ENCODE measurements at places on chromosomes 7 and 10.

DNA sequence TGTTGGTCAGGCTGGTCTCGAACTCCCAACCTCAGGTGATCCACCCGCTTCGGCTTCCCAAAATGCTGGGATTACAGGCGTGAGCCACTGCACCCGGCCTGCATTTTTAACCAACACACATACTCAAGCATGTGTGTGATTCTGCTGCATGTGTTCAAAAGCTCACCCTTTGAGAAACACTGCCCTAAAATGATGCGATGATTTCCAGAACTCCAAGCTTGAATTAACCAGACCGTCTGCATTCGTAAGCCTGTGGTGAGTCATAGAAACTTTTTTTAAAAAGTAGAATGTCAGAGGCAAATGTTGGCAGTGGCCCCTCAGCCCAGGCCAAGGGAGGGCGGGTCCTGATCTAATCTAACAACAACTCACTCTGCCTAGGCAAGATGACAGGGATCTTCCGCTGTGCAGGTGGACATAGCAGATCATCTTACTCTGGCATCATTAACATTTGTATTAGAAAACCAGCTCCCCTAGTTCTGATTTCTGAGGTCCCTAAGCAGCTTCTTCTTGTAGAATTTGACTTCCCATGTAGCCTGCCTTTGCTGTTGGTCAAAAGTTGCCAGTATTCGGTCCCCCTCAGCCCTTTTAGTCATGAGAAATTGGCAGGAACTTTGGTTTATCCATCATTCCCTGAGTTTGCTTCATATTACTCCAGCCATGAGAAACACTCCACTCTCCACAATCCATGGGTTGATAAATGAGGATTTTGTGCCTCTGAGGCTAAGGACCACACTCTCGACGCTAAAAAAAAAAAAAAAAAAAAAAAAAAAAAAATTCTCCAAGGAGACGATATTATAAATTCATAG lies 190.4 kb downstream of the SKIDA1 start:
- no peak for DNase-seq

DNA sequence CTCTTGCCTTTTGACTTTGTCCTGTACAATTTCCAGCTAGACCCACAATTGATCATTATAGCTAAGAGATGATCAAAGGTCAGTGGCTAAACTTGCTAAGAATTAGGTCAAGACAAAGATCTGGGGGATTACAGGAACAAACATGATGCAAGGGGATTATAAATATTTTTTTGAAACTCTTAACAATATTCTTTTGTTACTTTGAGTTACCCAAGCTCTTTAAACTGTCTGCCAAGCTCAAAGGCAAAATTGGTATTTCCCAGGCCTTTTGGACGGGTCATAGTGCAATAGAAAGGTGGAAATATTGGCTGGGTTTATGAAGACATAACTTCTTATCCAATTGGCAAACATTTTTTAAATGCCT lies 23.4 kb downstream of the TBXAS1 start:
- DNase-seq: no peak

DNA sequence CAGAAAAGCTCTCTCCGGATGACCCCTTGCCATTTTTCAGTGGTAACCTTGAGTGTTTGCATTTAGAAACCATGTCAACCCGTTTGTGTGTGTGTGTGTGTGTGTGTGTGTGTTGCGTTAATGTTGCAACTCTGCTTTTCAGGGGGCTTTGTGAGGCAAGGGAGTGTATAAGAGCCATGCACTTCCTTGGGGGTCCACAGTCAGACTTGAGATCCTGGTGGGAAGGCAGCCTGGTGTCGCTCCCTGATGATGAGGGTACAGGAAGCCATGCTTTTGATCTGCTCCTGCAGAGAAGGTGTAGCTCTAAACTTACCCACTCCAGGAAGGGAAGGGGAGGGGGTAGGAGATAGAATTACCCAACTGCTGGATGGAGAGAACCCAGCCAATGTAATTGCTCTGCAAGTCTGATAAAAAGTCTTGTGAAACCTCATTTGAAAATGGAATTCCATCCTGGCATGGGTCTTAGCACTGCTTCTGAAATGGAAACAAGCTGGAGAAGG lies 10.7 kb downstream of the GRK5 start:
- no peak for DNase-seq

DNA sequence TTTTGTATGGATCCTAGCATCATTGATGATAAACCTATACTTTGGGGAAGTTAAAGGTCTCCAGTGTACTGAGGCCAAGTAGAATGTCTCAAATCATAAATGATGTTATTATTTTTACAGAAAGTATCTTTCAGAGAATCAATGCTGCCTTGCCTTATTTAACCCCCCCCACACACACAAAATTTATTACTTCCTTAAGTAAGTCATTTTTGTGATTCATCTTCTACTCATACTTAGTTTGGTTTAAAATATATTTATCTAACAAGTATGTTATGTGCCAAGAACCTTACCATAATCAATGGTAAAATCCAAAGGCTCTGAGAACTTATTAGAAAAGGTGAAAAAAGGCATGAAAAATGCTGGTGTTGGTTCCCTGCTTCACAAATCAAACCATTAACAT lies 18.8 kb upstream of the CLDN12 start:
- DNase-seq: no peak

- DNase-seq: no peak
Observed at GRCh38 chr7:40199076-40199802, 64.4 kb downstream of the SUGCT start.

- no peak for DNase-seq
Observed at GRCh38 chr7:50723888-50724287, 58.8 kb downstream of the GRB10 start.

DNA sequence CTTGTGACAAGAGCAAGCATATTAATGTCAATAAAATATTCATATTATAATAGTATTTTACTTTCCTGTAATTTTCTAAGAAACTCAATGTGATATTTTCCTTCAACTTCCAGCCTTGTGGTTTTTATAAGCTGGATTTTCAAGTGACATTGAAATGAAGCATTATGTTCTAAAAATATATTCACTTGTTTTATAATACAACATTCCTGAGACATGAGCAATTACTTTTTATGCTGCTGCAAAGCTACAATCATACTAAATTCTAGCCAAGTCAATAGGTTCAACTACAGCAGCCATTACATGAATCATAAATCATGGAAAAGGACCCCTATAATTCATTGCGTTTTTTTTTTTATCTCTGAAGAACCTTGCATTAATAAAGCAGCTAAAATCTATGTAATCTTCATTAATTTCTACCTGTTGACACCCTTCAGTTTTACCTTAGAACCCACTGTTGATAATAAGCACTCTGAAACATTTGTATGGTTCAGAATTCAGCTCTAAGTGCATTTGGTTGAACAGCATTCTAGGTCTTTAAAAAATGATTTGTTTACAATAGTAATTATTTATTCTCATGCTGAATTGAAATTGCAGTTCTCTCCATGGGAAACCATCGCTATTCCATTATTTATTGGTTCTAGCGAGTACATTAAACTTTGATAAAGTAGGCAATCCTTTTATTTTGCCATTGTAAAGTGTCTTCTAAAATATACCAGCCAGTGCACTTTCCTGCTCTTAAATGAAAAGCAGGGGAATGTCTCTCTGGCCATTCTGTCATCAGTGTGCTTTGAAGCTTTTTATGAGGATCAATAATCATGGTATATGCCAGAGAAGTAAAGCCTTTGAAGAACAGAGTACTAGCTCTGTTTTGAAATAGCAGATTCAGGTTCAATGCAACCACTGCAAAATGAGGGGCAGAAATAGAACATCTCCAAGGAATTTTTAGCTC lies 132.6 kb downstream of the GNAT3 start:
- DNase-seq: no peak

DNA sequence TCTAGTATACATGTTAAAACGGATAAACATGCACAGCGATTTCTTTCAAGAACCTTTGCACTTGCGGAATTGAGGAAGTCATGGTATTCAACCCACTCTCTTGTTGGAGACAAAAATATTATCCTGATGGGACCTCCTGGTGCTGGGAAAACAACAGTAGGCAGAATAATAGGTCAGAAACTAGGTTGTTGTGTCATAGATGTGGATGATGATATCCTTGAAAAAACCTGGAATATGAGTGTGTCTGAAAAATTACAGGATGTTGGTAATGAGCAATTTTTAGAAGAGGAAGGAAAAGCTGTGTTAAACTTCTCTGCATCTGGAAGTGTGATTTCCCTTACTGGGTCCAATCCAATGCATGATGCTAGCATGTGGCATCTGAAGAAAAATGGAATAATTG lies 6.9 kb downstream of the THNSL1 start:
- DNase-seq: no peak

- peak; percentile 79 for DNase-seq
Observed at GRCh38 chr7:98911916-98912315, 33.6 kb downstream of the TRRAP start.

- DNase-seq: no peak
Observed at GRCh38 chr7:35776686-35777085, 24.2 kb upstream of the SEPTIN7 start.

DNA sequence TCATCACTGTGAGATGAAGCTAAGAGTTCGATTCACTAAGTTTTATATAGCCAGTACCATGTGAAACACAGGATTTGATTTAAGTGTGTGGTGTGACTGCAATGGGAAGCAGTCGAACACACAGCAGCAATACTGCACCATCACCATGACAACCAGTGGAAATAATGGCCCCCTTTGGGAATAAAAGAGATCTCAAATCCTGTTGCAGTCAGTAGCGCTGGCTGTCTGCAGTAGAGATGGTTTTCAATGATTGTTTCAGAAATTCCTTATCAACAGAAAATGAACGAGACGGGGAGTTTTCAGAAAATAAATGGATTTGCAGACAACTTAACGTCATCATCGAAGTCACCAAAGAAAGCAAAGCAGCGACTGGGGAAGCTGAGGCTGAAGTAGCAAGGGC lies 91.0 kb downstream of the PTPRE start:
- no peak for DNase-seq

DNA sequence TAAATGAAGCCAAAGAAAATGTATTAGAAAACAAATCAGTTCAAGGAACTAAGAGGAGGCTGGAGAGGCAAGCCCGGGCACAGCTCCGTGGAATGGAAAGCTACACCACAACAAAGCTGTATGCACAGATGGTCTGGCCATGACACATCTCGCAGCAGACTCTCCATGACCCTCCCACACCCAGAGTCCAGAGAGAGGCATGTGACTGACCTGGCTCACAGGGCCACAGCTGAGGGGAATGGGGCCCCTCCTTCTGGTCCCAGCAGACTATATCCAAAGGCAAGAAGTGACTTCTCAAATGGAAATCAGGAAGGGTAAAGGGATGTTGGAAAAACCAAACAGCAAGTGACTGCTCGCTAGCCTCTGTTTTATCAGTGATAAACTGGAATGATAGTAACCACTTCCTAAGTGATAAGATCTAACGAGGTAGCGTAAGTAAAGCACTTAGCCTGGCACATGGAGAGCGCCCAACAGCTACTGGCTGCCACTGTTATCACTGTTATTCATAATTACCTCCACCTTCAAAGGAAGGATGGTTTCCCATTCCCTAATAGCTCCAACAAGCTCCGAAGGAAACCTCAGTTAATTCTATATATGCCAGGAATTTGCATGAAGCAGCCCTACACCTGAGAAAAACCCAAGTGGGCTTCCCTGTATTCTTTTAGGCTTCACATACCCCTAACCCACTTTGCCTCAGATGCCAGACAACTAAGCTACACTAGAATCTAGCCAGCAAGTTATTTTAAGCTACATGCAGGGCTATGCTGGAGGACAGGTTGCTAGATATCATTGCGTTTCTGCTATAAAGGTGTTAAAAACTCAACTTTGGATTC lies 8.4 kb downstream of the OSBPL3 start:
- DNase-seq: peak; percentile 91

DNA sequence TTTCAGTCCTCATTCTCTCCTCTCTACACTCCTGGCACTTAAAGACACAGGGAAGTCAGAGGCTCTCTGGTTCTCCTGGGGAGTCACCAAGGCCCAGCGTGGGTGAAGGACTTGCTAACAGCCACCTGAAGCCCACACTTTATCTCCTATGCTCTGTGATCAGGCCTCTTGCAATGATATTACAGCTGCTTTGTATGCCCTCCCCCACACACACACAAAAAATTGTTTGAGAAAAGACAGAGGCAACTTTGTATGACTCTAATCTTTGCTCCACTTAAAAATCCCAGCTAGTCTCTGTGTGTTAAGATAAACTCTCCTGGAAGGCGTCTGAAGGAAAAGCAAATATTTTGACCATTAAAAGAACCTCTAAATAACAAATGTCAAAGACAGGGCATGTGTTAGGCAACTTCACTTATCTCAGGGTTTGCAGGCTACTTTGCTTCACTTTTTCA lies 507.2 kb downstream of the TNS3 start:
- DNase-seq: no peak

DNA sequence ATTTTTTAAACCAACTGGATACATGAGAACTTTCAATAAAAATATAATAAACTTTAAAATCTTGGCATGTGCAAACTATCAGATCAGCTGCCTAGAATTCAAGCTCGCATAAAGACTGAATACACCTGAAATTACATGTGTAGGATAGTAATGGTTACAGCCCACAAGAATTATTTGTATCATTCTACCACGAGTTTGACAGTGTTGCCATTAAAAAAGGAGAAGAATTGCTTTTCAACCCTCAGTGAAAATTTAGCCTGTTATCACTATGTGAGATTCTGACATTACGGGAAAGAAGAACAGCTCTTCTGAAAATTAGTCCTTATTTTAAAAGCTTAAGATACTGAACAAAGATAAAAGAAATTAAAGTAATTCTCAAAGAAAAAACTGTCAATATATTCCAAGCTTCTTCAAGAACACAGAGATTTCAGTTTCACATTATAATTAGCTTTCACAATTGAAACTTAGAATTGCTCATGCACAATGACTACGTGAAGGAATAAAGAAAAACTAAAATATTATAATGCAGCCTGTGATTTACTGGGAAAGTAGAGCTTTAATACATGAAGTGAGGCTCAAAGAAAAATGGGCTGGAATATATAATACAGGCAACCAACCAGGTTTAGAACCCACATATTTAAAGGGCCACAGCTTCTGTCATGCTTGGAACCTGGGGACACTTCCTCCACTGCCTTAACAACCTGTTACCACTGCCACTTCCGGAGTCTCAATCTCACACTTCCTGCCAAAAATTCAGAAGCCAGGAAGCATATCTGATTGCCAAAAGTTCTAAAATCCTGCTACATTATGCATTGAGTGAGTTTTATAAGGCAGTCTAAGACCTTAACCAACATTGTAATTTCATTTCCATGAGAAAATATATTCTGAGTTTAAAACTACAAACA lies 23.2 kb downstream of the TPK1 start:
- DNase-seq: no peak

DNA sequence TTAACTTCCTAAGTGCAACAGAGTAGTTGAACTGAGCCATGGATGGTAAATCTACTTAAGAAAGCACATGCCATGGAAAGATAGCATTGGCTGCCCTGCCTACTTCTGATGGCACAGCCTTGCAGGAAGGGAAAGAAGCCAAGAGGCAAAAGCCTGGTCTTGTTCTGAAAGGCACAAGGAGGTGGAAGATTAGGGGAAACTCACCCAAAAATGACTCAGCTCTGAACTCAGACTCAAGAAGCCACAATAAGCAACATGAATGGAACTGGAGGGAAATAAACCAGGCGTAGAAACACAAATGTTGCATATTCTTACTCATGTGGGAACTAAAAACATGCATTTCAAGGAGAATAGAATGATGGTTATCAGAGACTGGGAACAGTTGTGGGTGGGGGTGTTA lies 20.8 kb upstream of the ALOX5 start:
- no peak for DNase-seq

Measured in DMS 273 treated with DMSO at 0.1 percent for 48 hours (cell line).